ENCODE measurements at places on chromosomes 16 and 17.

DNA sequence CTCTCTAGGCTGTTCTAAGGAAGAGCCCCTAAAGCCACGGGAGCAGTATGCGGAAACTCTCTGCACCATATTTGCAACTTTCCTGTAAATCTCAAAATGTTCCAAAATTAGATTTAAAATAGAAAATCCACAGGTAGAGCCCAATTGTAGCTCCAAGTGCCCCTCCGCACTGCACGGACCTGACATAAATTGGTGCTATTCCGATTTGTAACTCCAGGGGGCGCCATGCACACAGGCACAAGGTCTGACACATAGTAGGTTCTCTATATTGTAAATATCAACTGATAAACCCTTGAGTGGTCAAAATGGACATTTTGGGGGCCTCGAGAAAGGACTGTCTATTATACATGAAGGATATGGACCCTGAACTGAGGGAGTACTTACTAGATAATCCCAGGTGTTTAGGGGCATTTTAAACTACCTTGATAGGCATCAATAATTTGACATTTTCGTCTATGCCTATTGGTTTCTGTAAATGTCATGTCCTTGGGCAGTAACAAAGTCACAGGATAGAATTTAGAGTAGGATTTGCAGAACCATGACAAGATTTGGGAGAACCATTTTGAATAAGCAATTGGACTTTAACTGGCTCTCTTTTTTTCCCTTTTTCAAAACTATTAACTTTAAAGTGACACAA is 36.6 kb upstream of the TMEM132E start:
- peak; percentile 64 for DNase-seq

DNA sequence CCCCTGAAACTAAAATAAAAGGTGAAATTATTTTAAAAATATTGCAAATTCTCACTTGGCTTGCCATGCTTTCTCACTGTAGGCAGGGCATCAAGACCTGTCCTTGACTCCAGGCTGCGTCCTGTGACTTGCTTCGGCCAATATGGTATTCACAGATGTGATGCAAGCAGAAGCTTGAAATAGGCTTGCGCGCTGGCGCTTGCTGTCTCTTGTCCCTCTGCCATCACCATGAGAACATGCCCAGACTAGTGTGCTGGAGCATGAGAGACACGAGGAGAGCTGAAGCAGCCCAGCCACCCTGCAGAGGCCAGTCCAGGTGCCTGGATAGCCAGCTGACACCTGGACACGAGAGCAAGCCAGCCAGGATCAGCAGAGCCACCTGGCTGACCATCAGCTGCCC is 21.8 kb upstream of the ZKSCAN2 start:
- no peak for DNase-seq

- peak; percentile 61 for DNase-seq
Measured at GRCh38 chr17:74513987-74514631, 17.2 kb downstream of the CD300LB start.

GRCh38 chr16:57265850-57266530 is 18.5 kb downstream of the PLLP start:
- no peak for DNase-seq

DNA sequence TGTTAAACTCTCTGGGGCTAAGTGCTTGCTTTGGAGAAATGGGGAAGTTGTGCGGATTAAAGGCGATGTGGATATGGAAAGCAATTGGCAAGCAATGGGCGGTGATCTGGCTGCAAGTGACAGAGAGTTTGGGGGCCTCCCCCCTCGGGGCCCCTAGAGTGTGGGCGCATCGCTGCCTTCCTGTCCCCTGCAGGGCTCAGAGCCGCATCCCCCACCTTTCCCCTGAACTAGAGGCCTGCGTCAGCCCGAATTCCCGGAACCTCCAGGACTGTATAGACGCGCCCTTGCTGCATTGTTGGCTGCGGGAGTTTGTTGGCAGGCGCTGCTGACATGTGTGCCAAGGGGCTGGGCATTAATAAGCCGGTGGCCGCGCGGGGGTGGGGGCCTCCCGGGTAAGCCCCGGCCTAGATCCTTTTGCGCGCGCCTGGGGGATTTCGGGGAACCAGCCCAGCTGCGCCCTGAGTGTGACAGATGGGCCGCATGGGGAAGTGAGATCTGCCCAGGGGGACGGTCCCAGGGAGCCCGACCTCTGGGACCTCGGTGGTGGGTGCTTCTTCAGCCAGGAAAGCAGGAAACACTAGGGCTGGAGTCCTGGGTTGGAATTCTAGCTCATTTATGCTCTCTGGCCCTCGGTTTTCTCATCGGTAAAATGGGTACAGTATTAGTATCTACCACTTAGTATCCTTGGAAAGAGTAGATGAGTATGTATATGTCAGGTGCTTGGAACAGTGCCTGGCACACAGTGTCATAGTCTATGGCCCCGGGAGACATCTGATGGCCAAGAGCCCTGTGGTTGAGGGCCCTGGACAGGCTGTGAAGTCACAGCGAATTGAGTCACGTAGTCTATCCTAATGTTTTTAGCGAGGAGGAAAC is 1.0 kb downstream of the EEF2K start:
- DNase-seq = peak; percentile 82

- peak; percentile 47 for DNase-seq
Measured at GRCh38 chr16:38941-39892, 14.2 kb downstream of the POLR3K start.

GRCh38 chr16:66342294-66342900 is 24.1 kb upstream of the CDH5 start:
- DNase-seq = peak; percentile 37

GRCh38 chr17:61947367-61948078 is 19.7 kb upstream of the INTS2 start:
- no peak for DNase-seq

- peak; percentile 11 for DNase-seq
Measured at GRCh38 chr16:84482001-84482891, 22.2 kb downstream of the MEAK7 start.

GRCh38 chr17:41496803-41497484 is 7.2 kb upstream of the KRT36 start:
- DNase-seq = peak; percentile 86

GRCh38 chr16:17926866-17927399 is 409.6 kb downstream of the NPIPA8 start:
- DNase-seq = no peak

- no peak for DNase-seq
Measured at GRCh38 chr17:49121696-49122292, 10.8 kb upstream of the B4GALNT2 start.

Data from activated T-cell treated with anti-CD3 and anti-CD28 coated beads, Interleukin-2, amount 50 U/mL, for 48 hours (primary cell).